CD4-positive, alpha-beta T cell treated with Interleukin-1 beta for 1 hour (primary cell): ENCODE measurements at places on chromosomes 7 and 10.

DNA sequence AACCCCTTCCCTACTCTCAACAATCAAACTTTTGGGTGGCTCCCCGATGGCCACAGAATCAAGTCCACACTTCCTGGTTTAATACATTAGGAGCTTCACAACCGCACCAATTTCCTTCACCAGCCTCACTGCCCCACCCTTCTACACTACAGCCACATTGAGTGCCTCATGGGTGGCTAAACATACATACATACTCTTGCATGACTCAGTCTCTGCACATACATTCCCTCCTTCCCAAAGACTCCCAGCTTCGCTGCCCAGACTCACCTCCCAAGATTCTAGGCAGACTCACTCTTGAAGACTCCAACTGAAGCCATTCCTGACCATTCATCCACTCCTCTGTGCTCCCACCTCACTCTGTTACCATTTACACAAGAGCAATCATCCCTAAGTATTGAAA lies 15.9 kb downstream of the VPS41 start:
- DNase-seq: no peak

GRCh38 chr10:42973411-42973810 lies 103.5 kb upstream of the RET start:
- DNase-seq: no peak

GRCh38 chr10:44589944-44590449 lies 205.1 kb upstream of the CXCL12 start:
- DNase-seq: no peak

DNA sequence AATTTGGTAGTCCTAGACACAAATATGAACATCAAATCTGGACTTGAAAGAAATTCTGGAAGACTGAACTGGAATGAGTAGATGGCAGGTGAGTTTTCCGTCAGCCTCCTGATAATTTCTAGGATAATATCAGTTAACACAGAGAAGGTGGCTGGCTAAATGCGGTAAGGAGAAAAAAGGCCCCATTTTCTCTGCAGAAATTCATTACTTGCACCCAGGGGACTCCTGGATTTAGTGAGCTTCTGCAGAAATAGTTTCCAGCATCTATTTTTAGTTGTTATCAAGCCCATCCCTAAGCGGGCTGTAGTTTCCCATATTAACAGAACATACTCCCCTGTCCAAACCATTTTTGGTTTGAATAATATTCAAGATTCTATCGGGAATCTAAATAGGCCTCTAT lies 181.9 kb upstream of the TCERG1L start:
- no peak for DNase-seq

- DNase-seq: no peak
These were observed 10.8 kb upstream of the VWC2 start for GRCh38 chr7:49762666-49763065.

- DNase-seq: no peak
These were observed 40.4 kb upstream of the ZNF32 start for GRCh38 chr10:43689007-43689491.

DNA sequence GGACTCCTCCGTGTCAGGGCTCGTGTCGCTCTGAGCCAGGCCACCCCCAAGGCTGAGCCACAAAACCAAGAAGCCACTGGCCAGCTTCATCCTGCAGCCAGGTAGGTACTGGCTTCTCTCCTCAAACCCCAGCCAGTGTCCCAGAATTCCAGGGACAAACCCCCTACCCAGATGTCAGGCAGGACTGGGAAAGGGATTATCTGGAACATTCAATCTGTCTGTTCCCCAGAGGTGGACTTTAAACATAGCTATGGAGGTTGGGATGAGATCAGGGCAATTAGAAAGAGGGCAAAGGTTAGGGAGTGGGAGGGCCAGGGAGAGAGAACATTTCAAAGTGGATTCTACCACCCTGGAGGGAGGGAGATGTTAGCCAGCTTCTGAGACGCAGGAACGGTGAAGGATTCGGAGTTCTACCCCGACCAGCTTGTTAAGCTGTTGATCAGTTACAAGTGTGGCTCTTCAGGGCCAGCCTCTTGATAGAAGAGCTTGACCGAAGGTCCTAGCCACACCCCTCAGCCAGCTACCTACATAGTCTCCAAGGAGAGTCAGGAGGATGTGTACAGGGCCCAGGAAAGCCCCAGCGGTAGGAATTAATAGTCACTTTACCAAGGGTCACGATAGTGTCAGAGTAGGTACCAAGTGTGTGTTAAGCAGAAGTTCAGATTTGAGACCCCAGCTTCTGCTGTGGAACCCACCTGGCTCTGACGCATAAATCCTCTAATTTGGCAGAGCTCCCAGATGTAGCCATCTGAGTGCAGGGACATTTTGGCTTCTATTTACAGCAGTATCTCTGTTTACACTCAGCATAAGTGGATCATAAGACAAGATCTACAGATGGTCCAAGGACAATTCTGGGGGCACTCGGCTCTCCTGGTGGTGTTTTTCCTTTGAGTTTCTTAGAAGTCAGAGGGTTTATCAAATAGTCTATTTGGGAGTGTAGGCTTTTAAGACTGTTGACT lies at the start of gene PLA2G12B:
Gene PLA2G12B, minus strand, starts transcription at position 211 of the 959 bp plus-strand sequence. Its CDS starts 121 bp downstream, at position 90.
- DNase-seq: no peak

DNA sequence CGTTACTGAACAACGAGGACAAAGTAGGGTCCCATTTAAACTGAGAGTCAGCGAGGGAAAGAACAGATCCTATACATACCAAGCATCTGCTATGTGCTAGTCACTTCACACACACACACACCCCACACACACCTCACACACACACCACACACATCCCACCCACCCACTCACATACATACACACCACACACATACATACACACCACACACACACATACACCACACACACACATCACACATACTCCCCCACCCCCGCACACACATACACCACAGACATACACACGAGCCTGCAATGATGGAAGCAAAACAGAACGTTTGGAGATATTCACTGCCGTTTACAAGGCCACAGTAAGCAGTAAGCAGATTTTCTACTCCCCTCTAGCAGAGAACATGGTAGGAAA lies 607 bp upstream of the GRB10 start:
- DNase-seq: no peak

GRCh38 chr7:120583899-120584586 lies 273.9 kb downstream of the TSPAN12 start:
- DNase-seq: no peak

DNA sequence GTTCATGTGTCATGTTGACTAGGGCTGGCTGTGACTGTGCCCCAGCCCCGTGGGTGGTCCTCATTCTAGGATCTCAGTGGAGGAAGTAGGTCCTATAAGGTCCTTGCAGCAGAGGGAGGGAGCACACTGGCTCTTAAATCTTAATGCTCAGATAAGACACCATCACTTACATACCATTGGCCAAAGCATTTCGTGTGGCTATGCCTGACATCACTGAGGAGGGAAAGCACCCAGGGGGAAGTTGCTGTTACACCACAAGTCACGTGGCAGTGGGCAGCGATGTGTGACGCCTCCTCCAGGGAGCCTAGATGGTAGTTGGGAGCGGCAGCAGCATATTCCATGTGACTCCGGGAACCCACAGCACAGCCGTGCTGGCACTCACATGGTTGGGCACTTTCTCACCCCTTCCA lies 224.7 kb upstream of the SH2B2 start:
- peak; percentile 79 for DNase-seq

- DNase-seq: no peak
These were observed 156.2 kb downstream of the LRRC4 start for GRCh38 chr7:127874951-127875608.

- no peak for DNase-seq
These were observed 433.2 kb downstream of the TNS3 start for GRCh38 chr7:47148536-47149207.

GRCh38 chr7:85685901-85686300 lies 499.0 kb upstream of the SEMA3D start:
- no peak for DNase-seq

GRCh38 chr10:73079779-73080541 lies 16.7 kb downstream of the P4HA1 start:
- no peak for DNase-seq

DNA sequence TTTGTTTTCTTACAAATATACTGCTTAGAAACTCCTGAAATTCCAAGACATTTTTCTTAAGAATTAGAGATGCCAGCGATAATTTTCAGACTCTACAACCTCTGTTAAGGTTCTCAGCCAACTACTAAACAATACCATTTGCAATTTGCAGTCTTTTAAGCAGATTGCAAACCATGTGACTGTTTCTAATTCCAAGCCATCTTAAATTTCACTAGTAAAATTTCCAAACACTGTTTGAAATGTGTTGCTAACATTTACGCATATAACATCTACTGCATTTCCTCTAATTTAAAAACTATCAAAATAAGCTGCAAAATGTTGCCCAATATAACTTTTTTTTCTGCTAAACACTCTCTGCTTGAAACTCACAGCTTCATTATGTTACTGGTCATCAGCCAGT lies 56.0 kb upstream of the MACROH2A2 start:
- no peak for DNase-seq

DNA sequence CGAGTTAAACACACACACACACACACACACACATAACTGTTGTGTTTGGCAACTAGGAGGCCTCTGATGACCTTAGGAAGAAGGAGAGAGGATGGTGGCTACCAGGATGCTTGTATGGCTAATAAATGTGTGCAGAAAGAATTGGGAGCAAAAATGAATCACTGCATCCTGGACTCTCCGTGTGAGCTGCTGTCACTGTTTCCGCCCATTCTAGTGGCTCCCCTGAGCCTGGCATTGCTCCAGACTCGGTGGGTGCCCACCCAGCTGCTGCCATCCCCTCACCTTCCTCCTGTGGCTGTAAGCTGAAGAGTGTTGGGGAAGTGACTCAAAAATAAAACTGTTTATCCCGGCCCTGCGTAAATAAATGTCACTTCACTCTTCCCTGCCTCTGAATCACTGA lies 149.5 kb upstream of the MINDY3 start:
- DNase-seq: no peak

DNA sequence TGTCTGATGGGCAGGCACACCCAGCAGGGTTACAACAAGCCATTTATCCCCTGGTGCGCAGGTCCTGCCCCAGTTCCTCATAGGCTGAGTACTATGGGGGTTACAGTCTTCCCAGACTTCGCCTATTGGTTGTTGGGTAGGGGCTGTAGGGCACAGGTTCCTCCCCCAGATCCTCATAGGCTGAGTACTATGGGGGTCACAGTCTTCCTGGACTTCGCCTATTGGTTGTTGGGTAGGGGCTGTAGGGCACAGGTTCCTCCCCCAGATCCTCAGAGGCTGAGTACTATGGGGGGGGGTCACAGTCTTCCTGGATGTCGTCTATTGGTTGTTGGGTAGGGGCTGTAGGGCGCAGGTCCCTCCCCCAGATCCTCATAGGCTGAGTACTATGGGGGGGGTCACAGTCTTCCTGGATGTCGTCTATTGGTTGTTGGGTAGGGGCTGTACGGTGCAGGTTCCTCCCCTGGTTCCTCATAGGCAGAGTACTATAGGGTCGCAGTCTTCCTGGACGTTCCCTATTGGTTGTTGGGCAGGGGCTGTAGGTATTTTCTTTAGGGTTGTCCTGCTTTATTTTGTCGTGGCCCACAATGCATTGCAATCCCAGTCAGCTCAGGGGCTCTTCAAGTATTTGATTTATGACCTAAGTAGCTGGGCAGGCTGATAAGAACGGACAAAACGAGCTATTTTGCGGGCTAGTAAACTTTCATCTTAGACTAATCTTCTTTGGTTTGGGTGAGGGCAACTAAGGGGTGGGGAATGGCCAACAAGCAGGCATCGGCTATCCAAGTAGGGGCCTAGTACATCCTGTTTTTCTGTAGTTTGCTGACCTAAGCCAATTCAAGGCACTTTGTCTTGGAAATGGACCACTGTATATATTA lies 3.4 kb downstream of the LRRC27 start:
- DNase-seq: no peak

- DNase-seq: no peak
These were observed at the start of gene IGF2BP3 for GRCh38 chr7:23470330-23471105. TSS of gene IGF2BP3 (minus strand) at chr7:23470491. CDS start at chr7:23470110, 381 bp downstream.

DNA sequence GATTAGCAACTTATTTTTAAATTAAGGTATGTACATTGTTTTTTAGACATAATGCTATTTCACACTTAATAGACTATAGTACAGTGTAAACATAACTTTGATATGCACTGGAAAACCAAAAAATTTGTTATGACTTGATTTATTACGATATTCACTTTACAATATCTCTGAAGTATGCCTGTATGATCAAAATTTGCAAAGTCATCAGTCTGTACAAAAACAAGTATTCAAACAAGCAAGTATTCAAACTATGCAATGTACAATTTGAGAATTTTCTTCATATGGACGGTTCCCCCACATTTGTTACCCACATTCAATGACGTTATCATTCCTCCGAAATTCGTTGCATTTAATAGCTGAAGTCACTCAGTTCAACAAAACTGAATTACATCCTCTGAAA lies 147.9 kb downstream of the AVL9 start:
- no peak for DNase-seq

GRCh38 chr7:13042605-13043236 lies 355.3 kb downstream of the ARL4A start:
- no peak for DNase-seq

- no peak for DNase-seq
These were observed 242.1 kb upstream of the PPP1R3A start for GRCh38 chr7:114160925-114161324.

- DNase-seq: no peak
These were observed 22.5 kb upstream of the ENO4 start for GRCh38 chr10:116826803-116827202.

DNA sequence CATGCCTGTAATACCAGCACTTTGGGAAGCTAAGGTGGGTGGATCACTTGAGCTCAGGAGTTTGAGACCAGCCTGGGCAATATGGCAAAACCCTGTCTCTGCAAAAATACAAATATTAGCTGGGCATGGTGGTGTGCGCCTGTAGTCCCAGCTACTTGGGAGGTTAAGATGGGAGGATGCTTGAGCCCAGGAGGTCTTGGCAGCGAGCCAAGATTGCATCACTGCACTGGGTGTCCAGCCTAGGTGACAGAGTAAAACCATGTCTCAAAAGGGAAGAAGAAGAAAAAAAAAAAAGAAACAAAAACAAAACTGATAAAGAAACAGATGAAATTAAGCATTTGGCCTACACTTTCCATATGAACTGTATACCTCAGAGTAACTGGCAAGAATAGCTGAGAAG lies 319.2 kb downstream of the PARD3 start:
- no peak for DNase-seq

DNA sequence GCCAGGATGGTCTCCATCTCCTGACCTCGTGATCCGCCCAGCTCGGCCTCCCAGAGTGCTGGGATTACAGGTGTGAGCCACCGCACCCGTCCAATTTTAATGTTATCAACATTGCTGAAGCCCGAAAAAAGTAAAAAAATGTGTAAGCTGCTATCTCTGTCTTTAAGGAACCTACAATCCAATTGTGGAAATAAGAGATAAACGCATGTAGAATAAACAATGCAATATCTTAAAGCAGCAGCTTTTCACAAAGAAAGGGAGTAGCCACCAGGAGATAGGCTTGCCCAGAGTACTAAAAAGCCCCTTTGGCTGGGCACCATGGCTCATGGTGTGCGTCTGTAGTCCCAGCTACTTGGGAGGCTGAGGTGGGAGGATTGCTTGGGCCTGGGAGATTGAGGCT lies 282.9 kb upstream of the LYZL1 start:
- no peak for DNase-seq

- no peak for DNase-seq
These were observed 33.0 kb downstream of the FAM53B start for GRCh38 chr10:124711145-124711544.

- peak; percentile 27 for DNase-seq
These were observed 37.9 kb downstream of the JAZF1 start for GRCh38 chr7:28142650-28143049.
